Stimulated activated CD4-positive, alpha-beta T cell treated with anti-CD3 and anti-CD28 coated beads, Interleukin-1b, Interleukin-23, amount 100 ng/mL, for 4 hours (primary cell): ENCODE measurements at places on chromosomes 7 and 10.

GRCh38 chr7:158774952-158775351 is 54.4 kb downstream of the ESYT2 start:
- DNase-seq: no peak

GRCh38 chr10:27541796-27542729 is 38.0 kb downstream of the RAB18 start:
- DNase-seq: no peak

DNA sequence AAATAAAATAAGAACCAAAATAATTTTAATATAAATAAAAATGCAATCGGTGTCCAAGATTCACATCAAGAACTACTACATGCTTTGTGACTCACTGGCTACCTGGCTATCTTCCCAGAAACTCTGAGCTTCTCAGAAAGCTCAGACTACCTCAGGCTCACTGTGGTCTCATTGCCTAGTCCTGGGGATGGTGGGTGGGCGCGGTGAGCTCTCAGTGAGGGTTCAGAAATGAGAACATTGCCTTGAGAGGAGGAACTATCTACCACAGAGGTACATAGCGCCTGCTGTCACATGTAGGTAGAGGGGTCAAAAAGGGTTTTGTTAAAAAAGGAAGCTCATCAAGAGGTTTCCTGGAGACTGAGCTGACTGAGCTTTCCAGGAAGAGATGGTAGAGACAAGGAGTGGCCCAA is 108.0 kb downstream of the WDFY4 start:
- no peak for DNase-seq

DNA sequence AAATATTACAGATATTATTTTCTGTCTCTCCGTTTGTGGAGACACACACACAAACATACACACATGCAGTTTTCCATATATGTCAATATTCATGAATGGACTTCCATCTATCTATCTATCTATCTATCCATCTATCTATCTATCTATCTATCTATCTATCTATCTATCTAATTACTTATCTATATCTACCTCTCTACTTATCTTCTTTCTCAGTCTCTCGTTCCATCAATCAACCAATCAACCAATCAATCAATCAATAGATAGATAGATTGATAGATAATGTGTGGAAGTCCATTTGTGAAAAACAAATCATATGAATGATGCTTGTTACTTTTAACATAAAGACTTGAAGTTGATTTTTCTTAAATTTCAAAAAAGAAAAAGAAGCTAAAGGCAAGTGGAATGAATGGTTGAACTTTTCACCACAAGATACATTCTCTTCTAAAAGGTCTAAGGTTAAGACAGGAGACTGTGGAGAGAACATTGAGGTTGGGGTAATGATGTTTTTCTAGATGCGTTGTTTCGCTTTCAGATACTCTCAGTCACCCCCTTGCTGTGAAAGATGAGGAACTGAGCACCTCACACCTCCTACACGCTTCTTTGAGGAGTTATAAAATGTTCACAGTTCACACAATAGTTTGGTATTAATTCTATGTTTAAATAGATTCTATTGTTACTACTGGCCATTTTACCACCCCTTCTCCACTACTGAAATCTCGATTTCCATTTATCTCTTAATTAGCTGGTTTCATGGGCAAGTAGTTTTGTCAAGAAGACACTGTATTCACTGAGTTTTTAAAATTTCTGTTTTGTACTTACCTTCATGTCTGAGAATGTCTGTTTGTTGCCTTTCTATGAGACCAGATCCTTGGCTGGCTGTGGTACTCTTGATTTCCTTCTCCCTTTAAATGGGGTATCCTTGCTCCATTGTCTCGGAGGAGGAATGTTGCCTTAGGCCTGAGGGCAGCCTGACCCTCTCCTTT is 114.1 kb downstream of the EMX2 start:
- no peak for DNase-seq

- DNase-seq: no peak
Observed at GRCh38 chr10:61747307-61747706, 84.6 kb downstream of the CABCOCO1 start.

GRCh38 chr7:77467408-77467807 is 51.3 kb upstream of the GSAP start:
- DNase-seq: no peak

DNA sequence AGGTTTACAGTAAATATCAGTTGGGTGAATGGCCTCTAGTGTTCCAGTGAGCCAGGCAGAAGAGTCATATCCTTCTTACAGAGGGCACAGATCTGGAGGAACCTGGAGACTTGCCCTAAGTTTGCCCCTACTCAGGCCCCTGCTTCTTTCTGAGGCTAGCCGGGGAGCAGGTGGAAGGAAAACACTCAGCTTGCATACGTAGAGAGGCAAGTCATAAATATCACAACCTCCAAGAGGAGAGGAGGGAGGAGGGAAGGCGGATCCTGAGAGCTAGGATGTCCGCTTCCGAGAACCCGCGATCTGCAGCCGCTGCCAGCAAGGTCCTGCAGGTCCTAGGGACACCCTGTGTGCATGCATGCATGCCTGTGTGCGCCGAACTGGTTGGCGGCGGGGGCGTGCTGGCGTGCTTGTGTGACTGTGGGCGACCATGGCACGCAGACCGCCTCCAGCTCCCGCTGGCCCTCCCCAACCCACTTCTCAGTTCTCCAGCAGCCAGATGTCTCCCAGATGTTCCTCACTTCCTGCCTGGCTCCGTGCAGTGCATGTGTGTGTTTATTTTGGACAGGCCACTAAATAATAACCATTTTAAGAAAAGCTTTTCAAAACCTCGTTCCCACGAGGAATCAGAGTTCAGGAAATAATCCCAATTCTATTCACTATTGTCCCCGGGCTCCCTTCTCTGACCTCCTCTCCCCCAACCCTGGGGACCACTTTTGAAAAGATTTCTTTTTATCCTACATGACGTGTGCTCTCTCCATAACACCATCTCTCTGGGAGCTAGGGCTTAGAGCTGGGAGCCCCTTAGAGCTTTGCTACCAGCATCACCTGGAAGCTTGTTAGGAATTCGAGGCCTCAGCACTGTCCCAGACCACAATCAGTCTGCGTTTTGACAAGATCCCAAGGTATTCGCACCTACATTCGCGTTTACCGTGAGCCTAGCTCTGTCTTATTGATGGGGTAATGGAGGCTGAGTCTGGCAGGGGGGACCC is 32.4 kb downstream of the UNC5B start:
- no peak for DNase-seq

- no peak for DNase-seq
Observed at GRCh38 chr7:31545549-31545948, 31.7 kb downstream of the ITPRID1 start.

DNA sequence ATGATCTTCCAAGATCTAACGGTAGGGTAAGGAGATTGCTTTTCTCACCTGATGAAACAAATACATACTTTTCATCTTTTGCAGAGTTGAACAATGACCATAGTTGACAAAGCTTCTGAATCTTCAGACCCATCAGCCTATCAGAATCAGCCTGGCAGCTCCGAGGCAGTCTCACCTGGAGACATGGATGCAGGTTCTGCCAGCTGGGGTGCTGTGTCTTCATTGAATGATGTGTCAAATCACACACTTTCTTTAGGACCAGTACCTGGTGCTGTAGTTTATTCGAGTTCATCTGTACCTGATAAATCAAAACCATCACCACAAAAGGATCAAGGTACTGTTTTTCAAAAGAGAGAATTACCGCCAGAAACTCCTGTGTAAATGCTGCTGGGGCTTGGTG is 79.9 kb downstream of the ANKRD61 start:
- no peak for DNase-seq

DNA sequence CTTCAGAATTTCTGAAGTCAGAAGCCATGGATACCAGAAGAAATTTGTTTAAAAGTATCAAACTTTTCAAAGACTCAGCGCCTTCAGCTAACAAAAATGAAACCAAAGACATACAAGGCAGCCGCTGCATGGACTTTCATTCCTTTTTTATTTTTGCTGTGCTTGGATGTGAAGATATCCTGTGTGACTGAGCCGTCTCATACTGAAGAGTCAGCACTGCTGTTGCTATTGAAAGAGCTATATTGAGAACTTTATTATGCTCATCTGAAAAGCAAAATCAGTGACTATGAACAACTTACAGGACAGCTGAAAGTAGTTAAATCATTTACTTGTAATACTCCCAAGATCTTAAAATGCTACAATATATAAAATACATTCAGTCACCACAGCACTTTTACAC is 809.2 kb downstream of the NXPH1 start:
- no peak for DNase-seq

- DNase-seq: no peak
Observed at GRCh38 chr7:118330388-118330787, 105.9 kb downstream of the ANKRD7 start.

GRCh38 chr10:88147000-88147798 is 283.8 kb downstream of the PTEN start:
- DNase-seq: no peak
